Mucosa of descending colon (tissue), 3 donors: ENCODE measurements at places on chromosomes 3 and 15. TPM values are rescaled to one million over a fixed set of nuclear protein-coding genes. Genes with fewer than 3 reads are reported as not detected.

DNA sequence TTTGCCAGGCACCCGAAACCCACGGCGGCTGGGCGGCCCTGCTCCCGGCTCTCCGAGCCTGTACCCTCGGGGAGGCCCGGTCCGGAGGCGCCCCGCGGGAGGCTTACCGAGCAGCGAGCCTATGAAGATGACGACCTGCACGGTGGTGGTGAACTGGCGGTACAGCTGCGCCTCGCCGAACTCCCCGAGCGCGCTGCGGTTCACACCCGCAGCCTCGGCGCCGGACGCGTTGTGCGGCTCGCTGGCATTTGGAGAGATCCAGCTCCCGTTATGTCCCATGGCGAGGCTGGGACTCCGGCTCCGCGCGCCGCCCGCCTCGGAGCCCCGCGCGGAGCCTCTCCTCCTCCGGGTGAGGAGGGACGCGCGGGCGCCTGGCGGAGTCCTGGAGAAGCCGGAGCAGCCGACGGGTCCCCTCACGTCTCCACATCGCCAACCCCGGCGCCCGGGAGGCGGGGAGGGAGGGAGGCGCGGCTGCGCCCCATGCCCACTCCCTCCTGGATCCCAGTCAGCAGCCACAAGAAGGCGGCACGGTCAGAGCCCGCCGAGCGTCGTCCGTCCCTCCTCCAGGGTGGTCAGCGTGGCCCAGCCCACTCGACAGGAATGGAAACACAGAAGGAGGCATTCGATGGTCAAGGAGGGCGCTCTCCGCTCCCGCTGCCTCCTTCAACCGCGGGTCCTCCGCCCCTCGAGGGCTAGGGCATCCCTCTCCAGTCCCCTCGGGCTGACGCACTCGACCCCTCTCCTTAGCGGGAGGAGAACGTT is at the start of gene GPR176:
GPR176 (minus strand) TSS at position 519 of the 762 bp plus-strand sequence; CDS start at position 279, 240 bp downstream.
- DNase-seq = peak; percentile 53

DNA sequence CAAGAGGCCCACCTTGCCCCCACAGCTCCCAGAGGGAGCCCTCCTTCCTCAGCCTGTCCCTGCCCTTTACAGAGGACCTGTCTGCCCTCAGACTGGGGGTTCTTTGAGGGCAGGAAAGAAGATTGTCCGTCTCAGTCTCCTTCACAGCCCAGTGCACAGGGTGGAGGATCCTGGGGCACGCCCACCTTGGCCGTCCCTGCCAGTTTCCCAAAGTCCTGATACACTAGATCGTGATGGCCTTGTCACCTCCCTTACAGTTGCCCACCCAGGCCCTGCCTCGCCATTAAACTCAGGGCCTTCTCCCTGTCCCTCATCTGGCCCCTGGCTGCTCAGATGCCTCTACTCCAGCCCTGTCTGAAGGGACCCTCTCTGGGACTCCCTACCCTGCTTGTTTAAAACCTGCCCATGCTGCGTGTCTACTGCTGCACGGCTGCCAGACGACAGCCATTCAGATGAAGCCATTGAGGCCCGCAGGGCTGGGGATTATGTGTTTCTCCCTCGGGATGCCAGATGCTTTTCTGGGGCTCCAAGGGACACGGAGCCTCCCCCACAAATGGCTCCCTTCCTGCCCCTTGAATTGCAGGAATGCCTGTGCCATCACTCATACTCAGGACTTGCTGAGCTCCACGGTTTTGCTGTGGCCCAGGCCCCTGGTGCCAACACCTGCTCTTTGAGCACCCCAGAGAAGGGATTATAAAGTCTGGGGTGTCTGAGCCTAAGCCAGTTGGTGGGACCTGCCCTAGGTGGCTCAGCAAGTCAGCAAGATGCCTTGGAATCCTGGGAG is 27.8 kb downstream of the ACSBG1 start:
- DNase-seq = no peak

GRCh38 chr15:83250781-83251180 is 33.7 kb downstream of the BNC1 start:
- no peak for DNase-seq

GRCh38 chr15:96333131-96334016 is 2.9 kb downstream of the NR2F2 start:
- DNase-seq = no peak

- DNase-seq = no peak
Observed at GRCh38 chr3:73314151-73314951, 252.9 kb downstream of the EBLN2 start.

DNA sequence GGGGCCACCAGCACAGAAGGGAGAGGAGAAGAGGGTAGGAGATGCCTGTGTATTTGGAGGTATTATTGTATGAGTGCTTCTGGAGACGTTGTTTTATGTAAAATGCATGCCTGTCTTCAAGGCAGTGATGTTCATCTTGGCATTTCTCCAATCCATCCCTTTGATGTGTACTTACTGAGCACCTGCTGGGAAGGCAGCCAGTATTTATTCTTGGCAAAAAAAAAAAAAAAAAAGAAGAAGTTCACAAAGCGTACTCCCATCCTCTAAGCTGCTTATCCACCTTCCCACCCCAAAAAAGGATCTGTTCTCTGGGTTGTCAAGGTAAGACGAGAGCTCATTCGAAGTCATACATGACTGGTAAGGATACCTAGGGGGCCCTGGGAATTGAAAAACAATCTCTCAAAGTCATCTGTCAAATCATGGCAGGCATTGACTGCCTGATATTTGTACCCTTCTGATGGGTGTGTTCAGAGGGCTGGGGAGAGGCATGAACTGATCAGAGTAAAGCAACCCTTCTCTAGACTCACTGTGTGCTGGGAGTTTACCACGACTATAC is 30.0 kb upstream of the SLC6A1 start:
- DNase-seq = no peak

DNA sequence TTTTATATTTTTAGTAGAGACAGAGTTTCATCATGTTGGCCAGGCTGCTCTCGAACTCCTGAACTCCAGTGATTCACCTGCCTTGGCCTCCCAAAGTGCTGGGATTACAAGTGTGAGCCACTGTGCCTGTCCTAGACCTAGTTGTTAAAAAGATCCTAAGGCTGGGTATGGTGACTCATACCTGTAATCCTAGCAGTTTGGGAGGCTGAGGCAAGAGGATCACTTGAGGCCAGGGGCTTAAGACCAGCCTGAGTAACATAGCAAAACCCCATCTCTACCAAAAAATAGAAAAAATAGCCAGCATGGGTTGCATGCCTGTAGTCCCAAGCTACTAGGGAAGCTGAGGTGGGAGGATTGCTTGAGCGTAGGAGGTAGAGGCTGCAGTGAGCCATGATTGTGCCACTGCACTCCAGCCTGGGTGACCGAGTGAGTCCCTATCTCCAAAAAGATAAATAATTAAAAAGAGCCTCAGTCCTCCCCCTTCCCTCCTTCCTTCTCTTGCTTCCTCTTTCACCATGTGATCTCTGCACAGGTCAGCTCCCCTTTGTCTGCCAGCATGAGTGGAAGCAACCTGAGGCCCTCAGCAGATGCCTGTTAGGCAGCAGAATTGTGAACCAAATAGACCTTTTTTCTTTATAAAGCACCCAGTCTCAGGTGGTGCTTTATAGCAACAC is 9.8 kb upstream of the FNDC3B start:
- no peak for DNase-seq

DNA sequence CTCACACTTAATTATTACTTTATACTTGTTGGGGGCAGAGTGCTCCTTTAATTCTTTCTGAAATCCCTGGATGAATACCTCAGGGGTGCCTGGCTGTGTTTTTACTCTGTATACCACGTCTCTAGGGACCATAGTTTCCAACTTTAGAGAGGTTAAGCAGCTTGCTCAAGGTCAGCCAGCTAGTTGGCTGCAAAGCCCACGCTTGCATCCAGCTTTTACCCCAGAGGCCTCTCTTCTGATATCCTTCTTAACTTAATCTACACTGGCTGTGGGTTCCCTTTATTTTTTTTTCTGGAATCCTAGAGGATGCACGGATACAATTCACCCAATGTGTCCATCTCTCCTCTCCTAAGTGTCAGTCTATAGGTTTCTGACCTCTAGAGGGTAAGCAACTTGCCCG is 1.4 kb downstream of the PDZRN3 start:
- DNase-seq = no peak

DNA sequence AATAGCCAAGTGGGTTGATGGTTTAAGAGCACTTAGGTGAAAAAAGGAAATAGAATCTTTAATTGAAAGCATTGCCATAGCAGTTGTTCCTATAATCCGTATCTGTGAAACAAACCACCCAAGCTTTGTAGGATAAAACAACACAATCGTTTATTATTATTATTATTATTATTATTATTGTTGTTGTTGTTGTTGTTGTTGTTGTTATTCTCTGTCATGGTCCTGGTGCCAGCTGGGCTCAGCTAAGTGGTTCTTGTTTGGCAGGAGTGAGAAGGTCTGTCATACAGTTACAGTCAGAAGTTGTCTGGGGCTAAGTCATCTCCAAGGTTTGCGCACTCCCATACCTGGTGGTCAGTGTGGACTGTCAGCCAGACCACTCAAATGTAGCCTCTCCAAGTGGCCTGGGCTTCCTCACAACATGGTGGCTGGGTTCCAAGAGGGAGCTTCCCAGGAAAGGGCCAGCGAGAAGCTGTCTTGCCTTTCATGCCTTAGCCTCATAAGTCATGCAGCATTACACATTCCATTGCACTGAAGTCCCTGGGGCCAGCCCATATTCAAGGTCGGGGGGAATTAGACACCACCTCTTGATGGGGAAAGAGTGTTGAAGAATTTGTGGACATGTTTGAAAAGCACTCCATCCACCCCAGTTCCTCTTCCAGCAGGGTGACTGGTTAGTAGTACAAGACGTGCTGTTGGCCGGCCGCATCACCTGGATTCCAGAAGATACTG is 54.3 kb upstream of the FGD5 start:
- no peak for DNase-seq

DNA sequence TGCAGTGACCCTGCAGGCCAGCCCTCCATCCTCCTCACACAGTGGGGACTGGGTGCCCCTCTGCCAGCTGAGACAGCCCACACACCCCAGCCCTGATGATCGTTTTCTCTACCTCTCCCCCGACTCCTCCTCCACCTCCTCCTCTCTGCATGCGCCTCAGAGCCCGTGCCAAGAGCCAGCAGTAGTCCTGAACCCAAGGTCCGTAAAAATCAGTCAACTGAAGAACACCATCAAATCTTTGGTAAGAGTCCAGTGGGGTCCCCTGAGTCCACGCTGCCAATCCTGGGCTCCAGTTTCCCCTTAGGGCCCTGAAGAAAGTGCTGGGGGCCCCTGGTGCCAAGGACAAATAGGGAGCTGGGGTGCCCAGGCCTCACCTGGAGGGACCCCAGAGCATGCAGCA is 109.3 kb upstream of the FAN1 start:
- DNase-seq = no peak

GRCh38 chr15:77181305-77182074 is 110.6 kb upstream of the TSPAN3 start:
- DNase-seq = no peak

DNA sequence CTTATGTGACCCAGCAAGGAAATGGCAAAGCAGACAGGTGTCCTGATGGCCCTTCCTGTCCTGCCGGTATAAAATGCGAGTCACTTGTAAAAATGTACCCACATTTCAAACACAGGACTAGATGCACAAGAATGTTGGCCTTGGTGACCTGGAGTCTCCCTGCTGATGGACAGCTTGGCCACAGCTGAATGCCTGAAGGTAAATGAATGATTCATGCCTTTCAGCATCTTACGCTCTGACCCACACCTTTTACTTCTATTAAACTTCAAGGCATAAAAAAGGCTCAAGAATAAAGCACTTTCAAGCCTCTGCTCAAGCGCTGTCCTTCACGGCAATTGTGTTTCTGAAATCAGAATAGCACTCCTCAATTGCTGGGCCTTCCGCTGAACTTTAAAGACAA is 228.0 kb upstream of the SLCO3A1 start:
- DNase-seq = no peak

- DNase-seq = no peak
Observed at GRCh38 chr3:119703820-119704531, 1.2 kb downstream of the CFAP91 start.

- DNase-seq = no peak
Observed at GRCh38 chr15:89975482-89976245, 25.5 kb upstream of the ZNF710 start.

Gene SPATA12
- total RNA-seq = not detected

Gene ARL13B
- 9.1 TPM for total RNA-seq

Gene PLD1
- total RNA-seq = 105 TPM

Gene GRM7
- 0.09 TPM for total RNA-seq

Gene UPK1B
- not detected for total RNA-seq

Gene ARNT2
- total RNA-seq = 11.1 TPM

Gene SLC9C1
- 0.96 TPM for total RNA-seq

Gene FMN1
- 65.1 TPM for total RNA-seq
